ENCODE measurements at places on chromosomes 11 and 22.

DNA sequence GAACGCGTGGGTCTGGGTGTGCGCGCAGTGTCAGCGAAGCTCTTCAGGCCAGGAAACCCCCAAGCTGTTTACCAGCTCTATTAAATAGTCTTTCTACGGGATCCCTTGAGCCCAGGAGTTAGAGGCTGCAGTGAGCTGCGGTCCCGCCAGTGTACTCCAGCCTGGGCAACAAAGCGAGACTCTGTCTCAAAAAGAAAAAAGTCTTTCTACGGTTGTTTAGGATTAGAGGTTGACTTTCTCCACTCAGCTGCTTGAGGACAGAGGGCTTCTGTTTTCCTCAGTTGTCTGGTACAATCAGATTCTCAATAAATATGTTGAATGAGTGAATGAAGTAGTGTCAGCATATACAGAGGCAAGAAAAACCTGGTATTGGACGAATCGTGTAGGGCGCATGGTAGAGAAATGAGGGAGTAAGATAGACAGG, 619 bp downstream of the SART1 start:
- no peak for DNase-seq

DNA sequence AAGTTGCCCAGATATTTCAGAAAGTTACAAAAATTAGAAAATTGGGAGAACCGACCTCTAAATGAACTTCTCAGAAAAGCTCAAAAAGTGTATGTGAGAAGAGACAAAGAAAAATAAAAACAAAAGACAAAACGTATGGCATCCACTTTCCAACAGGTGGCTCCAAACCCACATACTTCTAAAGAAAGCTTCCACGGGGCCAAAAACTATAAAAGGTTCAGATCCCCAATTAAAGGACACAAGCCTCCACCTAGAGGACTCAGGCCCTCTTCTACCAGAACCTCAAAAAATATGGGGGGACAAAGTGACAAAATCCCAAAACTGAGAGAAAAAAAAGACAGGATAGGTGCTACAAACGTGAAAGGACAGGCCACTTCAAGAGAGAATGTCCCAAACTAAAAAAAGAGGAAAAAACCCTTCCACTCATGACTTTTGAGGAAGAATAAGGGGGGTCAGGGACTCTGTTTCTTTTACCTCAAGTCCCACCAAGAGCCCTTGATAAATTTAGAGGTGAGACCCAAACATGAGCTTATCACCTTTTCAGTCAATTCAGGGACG, 8.8 kb downstream of the SCGB2A1 start:
- no peak for DNase-seq

DNA sequence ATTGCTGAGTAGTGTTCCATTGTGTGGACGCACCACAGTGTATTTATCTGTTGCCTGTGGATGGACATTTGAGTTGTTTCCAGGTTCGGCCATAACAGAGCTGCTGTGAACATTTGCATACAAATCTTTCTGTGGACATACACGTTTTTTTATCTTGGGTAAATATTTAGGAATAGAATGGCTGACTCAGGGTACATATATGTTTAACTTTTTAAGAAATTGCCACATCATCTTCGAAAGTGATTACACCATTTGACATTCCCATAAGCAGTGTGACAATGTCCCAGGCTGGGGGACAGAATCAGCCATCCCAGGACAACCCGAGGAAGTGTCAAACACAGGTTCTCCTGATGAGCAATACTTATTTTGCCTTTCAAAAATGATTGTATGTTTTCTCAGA, 87.9 kb downstream of the OSBP2 start:
- no peak for DNase-seq

GRCh38 chr11:18397921-18398320, 3.6 kb downstream of the LDHA start:
- no peak for DNase-seq

DNA sequence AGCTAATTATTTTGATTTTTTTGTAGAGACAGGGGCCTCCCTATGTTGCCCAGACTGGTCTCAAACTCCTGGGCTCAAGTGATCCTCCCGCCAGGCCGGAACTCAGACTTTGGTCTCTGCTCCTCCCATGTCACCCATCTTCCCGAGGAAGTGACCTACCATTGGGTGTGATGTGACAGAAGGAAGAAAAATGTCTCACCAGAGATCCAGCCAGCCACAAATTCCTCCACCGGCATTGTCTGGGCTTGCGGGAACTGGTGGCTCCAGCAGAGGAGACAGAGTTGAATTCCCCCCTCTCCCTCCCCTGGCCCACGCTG, 772 bp downstream of the SLC25A45 start:
- DNase-seq = no peak

DNA sequence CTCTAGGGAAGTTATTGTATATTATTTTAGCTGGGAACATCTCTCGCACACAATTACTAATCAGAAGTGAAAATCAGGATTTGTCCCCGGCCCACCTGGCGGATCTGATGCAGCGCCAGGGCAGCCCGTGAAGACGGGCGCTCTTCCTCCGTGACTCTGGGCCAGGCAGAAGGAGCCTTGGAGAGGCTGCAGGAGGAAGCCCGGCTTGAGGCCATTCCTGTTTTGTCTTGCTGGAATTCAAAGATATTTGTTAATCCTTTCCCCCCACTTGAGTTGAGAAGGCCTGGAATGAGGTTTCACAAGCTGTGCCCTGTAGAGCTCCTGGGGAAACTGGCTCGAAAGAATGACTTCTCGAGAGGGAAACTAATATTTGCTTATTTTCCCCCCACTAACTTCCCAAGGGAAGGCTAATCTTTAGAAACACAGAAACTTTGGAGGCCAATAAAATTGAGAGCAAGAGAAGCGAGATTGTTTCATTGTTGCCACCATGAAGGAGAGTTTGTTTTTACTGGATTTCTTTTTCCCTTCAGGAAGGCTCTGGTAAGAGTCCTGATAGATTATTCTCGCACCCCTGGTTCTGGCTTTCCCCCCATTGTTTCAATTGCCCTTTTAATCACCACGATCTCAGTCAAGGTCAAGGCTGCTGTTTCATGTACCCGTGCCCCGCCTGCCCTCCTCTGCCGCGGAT, 92.8 kb upstream of the SEPTIN5 start:
- DNase-seq = no peak

DNA sequence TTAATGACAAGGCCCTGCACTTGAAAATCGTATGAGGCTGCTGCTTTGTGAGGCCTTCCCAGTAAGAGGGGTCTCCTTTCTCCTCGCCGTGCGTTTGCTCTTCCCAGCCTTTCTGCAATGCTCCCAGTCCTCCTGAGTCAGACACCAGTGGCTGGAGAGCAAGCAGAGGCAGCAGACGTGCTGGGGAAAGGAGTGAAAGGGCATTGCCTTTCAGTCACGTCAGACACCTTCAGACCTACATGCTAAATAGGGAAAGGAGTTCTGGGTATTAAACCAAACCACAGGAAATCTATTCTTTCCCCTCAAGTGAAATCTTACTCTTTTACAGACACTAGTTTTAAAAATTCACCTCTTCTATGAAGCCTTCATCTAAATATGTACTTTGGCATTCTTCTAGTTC, 274.8 kb downstream of the NTM start:
- DNase-seq = no peak

- no peak for DNase-seq
Measured at GRCh38 chr22:32796865-32797573, 4.5 kb upstream of the TIMP3 start.

DNA sequence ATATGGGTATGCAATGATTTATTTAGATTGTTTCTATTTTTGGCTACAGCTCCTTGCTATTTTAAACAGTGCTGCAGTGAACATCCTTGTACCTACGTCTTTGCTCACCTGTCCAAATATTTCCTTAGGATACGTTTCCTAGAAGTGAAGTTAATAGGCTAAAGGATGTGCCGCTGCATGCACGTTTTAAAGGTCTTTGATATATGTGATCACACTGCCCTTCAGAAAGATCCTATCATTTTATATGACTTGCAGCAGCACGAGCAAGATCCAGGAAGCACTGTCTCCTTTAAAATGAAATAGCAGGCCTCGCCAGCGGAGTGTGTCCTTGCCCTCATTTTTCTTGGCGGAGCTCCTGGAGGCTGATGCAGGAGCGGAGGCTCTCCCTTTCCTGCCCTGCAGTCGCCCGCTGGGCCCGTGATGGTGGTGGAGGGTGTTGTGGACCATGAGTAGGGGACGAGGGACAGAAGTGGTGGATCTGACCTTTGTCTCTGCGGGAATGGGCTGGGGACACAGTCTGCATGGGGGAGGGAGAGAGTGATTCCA, 19.4 kb downstream of the RPS6KA4 start:
- no peak for DNase-seq

DNA sequence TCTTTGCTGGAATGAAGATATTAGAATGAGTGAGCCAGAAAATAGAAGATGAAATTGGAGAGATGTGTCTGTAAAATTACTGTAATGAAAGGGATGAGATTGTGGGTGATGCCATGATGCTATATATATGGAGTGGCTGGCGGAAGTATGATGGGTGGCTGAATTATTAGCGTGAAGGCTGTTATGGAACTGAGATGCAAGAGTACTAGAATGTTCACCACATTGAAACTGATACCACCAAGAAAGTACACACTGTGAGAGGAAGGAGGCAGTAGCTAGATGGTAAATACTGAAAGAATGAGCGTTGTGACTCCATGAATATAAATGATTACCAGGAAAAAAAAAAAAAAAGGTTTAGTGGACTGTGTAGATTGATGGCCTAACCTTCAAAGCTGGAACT, 411.9 kb downstream of the CNTN5 start:
- no peak for DNase-seq

DNA sequence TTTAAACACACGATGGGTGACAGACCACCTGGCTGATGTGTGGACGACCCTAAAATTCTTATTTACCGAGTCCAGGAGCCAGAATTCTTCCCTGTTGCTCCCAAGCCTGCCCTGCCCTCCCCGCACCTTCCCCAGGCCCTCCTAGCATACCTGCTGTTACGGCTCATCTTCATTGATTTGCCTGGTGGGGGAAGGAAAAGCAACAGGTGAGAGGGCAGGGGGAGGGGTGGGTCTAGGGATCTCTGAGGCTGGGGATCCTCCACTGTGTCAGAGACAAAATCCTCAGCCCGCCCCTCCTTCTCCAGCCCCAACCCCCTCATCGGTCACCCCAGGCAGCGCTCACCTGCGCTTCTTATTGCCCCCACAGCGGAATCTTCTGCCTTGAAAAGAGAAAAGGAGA, 4.0 kb downstream of the FXYD2 start:
- DNase-seq = no peak

DNA sequence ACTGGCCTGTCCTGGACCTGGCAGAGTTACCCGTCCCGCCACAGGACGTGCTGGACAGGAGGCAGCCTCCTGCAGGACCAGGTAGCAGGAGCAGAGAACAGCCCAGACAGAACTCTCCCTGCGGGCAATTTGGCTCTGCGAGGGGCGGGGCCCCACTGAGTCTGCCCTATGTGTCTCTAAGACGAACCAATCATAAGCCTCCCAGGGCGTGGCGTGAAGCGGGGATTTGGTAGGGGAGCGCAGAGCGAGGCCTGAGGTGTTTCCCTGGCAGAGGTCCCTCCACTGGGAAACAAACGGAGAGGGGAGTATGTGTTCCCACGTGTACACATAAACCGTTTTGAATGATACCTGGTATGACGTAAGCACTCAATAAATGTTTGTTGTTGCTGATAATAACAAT, 7.4 kb downstream of the CD82 start:
- DNase-seq = no peak

GRCh38 chr11:5600374-5600851, 4.0 kb downstream of the TRIM6 start:
- peak; percentile 64 for DNase-seq

GRCh38 chr11:39745401-39745800, 1714.1 kb downstream of the LRRC4C start:
- no peak for DNase-seq

GRCh38 chr11:69105461-69106030, 50.2 kb upstream of the SMIM38 start:
- no peak for DNase-seq

DNA sequence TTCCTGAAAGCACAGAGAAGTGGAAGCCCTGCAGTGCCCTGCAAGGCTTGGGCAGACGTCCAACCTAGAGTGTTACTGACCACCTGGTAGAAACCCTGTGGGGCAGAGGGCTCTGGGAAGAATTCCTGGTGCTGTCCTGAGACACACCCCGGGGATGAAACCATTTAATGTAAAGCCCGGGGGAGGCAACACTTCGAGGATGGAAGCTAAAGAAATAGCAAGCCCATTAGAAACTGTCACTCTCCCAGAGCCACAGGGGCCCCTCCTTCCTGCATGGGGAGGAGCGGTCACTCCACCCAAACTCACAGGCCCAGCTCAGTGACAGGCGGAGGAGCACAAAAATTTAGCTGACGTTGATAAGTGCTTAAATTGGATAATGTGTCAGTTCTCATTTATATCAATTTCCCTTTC, 57.6 kb downstream of the NRXN2 start:
- DNase-seq = no peak

DNA sequence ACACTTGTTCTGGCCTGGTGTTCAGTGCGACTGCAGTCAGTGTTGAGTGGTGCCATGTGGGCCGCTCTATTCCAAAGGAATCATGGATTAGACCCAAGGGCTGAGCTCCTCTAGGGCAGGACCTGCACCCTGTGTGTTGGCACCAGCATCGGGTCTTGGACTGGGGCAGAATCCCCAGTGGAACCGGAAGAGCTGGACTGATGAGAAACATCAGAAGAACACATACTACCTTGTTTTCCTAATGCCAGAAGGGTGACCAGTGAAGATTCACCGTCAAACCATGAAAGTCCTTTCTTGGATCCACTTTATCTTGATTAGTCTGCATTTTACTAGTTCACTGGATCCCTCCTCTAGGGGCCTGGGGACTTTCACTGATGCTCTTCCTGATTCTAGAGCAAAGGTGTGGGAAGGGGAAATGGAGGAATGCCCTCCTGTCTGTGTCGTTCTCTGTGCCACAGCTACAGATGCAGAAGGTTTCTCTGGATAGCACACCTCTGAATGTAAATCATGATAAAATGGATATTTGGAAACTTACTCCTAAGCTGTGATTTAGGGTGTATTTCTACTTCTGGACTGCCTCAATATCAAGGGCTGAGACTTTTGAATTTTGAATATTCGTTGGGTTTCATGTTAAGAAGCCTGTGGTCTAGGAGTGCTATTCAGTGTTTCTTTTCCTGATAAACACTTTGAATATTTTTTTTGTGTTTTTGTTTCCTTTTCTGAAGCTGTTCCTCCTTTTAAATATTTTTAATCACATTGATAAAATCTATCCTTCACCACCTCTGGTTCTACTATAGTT, 11.0 kb upstream of the GLB1L3 start:
- DNase-seq = no peak

DNA sequence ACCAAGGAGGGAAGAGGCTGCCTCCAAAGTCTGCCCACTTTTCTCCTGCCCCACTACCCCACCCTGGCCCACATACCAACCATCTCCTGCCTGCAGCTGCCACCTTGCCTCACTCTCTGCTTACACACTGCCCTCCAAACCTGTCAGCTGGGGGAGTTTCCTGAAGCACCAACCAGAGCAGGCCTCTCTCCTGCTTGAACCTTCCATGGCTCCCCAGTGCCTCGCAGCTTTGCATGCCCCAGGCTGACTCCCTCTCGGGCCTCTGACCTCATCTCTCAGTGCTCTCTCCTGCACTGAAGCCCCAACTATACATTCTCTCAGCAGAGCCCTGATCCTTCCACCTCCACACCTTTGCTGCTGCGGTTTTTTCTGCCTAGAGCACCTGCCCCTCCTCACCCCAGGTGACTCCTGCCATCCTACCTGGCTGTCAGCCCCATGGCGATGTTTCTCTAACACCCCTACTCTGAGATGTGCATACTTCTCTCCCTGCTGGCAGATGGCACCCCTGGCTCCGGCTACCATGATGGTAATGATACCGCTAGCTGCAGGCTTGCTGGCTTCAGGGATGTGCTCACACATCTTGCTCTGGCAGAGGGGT, 43.5 kb downstream of the MN1 start:
- no peak for DNase-seq

GRCh38 chr11:35180317-35181233, 41.6 kb downstream of the CD44 start:
- no peak for DNase-seq

Measured in glomerular endothelial cell (primary cell).